ENCODE measurements at places on chromosomes 7 and 10.

DNA sequence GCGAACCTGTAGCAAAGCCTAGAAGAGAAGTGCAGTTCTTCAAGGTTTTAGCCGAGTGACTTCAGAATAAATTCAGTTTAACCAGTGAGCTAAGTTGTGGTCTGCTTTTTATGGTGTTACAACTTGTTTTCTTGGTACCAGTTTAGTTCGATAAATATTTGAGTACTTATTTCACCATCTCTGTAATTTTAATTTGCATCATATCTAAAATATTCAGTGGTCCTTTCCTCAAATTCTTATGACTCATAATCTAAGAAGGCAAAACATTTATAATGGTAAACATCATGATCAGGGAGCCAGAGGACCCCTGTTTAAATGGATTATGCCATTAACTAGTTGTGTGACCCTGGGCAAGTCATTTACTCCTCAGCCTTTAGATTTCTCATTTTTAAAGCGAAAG lies 4.1 kb upstream of the BMPER start:
- no peak for DNase-seq

- no peak for DNase-seq
Measured at GRCh38 chr7:20601121-20601520, 14.3 kb upstream of the ABCB5 start.

DNA sequence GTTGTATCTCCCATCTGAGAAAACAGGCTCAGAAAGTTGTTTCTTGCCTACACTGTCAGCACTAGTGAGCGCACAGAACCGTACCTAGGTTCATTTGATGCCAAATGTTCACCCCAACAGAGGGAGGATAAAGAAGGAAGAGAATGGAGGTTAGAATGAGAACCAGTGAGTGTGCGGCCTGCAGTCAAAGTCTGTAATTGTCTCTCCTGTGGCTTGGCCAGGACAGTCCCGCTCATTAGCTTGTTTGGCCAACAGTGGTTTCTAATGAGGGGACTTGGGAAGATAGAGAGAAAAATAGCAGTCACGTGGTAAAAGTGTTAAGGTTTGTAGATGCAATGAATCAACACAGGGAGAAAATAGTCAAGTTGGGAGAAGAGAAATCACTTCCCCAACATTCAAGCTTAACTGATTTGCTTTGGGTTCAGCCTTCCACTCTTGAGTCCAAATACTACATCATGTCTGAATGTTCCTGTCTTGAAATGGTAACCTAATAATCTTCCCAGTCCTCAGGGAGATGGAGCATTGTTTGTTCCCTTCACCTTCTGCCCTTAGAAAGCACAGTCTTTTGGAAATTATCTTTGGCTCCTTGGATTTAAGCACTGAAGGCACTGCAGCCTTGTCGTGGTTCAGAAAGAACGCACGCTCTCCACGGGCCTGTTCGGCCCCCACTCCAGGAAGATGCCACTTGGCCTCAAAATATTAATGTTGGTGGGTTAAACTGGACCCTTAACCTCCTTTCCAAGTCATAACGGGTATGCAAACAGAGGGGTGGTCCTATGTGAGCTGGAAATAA lies 360.4 kb upstream of the ZNF32 start:
- no peak for DNase-seq

DNA sequence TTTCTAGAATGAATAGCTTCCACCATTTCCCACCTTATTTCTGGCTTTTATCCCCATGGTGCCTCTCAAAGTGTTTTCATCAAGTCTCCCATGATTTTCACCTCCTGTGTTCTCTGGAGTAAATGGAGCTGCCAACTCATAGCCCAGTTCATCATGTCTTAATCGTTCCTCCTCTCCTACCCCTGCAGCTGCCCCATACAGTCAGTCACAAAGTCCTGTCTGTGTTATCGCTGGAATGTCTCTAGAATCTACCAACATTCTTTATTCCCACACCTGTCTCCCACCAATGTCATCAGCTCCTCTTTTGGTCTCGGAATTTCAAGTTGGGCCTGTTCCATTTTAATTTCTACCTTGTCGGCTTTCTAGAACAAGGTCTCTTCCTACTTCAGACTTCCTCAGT lies 178.9 kb downstream of the MLLT10 start:
- no peak for DNase-seq

Data from anterior cingulate cortex (tissue), 58 donors.